Hepatic stellate cell (primary cell): ENCODE measurements at places on chromosomes 2 and 18.

DNA sequence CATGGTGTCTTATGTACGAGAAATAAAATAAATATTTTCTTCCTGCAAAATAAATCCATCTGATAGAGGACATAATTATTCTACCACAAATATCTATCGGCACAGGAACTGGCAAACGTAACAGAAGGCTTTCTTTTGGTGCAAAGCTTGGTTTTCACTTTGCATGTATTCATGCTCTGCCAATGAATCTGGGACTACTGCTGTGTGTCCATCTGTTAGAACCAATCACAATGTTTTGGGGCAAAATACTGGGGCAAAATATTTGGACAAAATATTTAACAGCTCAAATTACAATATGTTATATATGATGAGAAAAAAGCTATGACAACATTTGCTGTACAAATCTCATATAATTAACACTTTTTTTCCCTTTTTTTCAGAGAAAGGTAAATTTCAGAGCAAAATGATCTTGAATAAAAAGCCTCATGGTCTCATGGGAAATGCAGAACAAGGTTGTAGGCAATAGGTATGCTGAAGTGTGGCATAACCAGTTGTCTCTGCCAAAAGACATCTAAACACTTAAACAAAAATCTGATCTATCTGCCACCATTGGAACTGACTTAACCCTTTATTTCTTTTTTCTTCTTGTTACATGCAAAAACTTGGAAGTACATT, 923.2 kb downstream of the CPS1 start:
- no peak for DNase-seq

DNA sequence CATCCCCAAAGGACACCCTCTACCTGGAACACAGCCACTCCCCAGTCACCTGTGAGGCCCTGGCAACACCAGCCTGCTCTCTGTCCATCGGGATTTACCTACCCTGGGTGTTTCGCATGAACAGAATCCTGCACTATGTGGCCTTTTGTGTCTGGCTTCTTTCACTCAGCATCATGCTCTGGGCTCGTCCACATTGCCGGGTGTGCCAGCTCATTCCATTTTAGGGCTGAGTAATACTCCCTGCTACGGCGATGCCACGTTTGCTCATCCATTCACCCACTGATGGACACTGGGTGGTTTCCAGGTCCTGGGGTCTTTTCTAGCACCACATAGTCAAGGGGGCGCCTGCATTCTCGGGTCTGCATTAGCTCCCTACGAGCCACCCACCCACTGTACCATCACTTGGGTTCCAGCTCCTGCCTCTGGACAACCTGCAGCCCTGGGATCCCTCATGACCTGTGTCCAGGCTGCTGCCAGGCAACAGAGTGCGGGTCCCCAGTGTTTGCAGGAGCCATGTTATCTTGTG, 22.0 kb downstream of the KCNF1 start:
- no peak for DNase-seq

GRCh38 chr2:147989809-147990403, 30.6 kb downstream of the ORC4 start:
- DNase-seq, result peak; percentile 29

DNA sequence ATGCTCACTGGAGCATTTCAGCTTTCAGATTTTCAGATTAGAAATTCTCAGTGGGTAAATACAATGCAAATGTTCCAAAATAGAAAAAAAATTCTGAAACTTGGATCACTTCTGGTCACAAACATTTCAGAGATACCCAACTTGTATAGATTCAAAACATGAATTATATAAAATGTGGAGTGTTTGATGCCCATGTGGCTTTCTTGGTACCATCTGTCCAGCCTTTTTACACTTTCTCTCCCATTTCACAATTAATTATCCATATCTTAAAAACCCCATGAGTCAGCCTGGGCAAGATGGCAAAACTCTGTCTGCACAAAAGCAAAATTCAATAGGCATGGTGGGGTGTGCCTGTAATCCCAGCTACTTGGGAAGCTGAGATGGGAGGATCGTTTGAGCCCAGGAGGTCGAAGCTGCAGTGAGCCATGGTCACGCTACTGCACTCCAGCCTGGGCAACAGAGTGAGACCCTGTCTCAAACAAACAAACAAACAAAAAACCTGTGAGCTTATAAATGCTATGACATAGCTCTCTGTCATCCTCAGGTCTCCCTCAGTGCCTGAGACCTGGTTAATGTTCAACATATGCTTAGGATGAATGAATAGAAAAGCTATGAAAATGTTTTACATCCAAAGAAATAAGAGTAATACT, 146.3 kb upstream of the TTC39C start:
- DNase-seq, result no peak

DNA sequence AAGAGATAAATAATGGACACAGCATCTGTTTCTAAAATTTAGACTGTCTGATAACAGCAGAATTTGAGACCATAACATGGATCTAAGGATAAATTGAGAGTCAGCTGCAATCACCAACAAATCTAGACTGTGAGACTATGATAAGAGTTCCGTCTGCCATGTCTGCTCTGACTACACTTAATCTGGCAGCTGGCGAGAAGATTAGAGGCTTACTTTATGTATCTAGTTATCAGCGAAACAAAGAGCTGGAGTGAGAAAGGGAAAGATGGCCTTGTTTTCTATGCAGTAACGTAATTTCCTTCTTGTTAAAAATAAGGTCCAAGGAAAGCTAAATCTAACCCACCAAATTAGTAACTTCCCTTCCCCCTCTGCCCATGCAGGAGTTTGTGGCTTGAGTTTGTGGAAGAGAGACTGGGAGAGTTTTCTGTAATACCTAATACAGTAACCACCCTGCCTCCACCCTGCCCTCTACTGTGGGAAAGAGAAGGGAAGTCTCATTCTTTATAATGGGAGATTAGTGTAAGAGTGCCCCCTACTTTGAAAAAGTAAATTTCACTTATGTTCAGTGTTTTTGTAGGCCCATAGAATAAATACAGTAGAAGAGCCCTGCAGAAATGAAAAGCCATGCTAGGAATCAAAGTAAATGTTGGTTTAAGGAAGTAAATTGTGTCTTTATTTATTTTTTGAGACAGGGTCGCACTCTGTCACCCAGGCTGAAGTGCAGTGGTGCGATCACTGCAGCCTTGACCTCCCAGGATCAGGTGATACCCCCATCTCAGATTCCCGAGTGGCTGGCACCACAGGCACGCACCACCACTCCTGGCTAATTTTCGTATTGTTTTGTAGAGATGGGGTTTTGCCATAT, 27.5 kb downstream of the EML4 start:
- DNase-seq, result peak; percentile 17

DNA sequence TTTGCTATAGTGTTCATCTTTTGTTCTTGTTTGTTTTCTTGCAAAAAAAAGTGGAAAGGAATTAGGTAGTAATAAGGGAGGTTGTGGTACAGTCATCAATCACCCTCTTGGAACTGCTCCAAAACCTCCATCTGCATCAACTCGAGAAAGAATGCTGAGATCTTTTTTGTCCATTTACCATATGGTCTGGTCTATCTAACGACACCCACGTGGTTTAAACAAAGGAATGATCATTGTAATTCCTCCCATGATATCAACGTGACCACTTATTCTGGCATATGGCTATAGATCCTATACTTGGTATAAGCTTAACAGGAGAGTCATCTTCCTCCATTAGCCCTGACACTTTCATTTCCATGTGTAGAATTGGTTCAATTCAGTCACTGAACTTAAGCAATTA, 1025.3 kb upstream of the NXPH2 start:
- no peak for DNase-seq

DNA sequence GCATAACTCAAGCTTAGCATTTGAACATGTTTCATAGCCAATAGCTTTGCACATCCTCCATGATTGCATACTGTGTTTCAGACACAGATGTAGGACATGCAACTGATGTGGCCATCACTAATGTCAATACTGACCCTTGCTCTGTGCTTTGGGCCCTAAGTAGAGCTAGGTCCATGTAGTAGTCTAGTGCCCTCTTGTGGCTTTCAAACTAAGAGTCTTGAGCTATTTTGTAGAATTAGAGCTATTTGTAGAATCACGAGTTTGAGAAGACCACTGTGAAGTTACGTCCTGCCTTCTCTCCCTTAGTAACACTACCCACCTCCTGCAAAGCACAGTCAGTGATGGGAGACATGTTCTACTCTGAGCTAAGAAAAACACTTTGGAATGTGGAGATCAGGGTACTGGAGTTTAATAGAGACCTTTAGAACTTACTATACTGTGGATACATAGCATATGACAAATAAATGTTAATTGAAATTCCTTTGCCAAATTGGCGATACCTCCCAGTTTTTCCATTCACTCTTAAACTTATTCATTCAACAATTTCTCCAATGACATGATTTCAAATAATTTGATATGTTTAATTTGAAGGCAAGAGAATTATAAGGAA, 306.5 kb upstream of the TNP1 start:
- no peak for DNase-seq

GRCh38 chr2:216369821-216370220, 2.5 kb downstream of the MARCHF4 start:
- DNase-seq, result no peak

DNA sequence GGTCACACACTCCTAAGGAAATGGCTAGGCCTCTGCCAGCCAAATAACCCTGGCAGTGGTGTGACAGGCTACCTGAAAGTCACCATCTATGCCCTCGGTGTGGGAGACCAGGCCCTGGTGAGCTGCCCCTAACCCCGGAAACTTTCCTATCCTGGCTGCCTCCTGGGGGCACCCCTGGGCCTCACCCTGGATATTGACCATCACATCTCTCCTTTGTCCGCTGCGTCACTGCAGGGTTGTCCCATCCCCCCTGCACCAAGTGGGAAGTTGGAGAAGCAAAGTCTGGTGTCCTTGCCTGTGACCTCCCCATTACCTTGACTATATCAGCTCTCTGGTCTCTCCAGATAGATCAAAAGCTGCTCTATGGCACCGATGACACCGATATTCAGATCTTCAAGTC, 18.8 kb downstream of the FER1L5 start:
- DNase-seq, result no peak

GRCh38 chr2:60826111-60826510, 55.3 kb upstream of the REL start:
- no peak for DNase-seq

GRCh38 chr2:228377533-228377932, 196.0 kb upstream of the SPHKAP start:
- no peak for DNase-seq

DNA sequence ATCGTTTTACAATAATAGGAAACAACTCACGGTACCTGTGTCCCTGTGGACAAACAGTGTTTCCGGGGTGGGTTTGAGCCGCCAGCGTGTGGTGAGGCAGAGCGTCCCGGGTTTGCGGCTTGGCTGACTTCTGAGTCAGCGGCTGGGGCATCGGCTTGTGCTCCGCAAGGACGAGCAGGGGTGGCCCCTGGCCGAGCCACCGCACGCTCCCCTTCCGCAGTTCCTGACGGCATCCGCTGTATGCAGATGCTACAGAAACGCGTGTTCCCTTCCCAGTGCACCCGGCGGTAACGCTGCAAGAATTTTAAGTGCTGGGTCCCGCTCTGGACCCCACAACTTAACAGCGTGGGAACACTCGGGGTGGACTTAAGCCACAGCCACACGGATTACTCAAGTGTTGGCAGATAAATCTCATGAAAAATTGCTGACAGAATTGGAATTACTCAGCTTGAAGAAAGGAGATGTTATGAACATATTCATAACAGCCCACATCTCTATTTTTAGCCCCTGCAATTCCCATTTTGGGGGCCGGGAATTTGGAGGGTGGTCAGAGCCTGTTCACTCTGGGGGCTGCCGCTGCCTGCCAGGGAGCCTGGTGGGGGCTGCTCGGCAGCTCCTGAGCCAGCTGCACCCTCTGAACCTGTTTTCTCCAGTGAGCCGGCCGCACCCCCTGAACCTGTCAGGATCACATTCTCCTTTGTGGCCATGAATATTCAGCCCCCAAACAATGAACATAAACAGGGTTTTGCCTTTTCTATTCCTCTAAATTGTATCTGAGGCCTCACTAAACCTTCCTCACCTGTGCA, 12.6 kb upstream of the KCNG2 start:
- DNase-seq, result no peak

GRCh38 chr18:31241900-31242409, 76.0 kb upstream of the DSG1 start:
- DNase-seq, result no peak
